Esophagus squamous epithelium (tissue), 5 donors: ENCODE measurements at places on chromosomes 6 and 20.

- DNase-seq: no peak
These were observed 13.3 kb downstream of the FHL5 start for GRCh38 chr6:96576221-96576620.

GRCh38 chr6:15325540-15325955, 79.7 kb downstream of the JARID2 start:
- no peak for DNase-seq

DNA sequence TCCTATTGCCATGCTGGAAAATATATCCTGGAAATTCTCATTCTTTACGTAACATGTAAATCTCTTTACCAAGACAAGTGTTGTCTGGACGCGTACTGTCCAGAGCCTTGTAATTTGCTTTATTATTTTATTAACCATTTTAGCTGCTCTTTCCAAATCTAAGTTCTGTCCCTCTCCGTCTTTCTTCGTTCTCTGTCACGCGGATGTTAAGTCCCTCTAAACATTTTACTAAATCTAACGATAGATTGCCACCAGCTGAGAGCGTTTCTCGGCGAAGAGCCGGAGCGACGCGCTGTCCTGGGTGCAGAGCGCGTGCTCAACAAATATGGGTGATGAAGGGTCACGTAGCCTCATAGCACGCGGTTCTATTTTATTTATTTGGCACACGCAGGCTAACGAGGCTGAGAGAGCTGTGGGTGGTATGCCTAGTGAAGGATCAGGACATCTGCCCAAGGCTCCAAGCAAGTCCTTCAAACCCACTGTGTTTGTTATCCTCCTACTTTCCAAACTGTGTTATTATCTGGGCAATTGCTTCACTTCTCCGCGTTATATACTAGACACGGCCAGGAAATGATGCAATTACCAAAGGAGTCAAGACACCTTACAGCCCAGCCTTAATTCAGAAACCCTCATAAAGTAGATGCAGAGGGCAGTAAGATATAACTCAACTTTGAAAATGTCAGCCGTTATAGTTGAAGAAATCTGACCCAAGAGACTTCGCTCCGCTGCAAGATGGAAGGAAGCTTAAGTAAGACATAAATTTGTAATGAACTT, 10.0 kb upstream of the NCOA7 start:
- DNase-seq: no peak

- DNase-seq: no peak
These were observed 693.1 kb downstream of the UTRN start for GRCh38 chr6:144978208-144978607.

DNA sequence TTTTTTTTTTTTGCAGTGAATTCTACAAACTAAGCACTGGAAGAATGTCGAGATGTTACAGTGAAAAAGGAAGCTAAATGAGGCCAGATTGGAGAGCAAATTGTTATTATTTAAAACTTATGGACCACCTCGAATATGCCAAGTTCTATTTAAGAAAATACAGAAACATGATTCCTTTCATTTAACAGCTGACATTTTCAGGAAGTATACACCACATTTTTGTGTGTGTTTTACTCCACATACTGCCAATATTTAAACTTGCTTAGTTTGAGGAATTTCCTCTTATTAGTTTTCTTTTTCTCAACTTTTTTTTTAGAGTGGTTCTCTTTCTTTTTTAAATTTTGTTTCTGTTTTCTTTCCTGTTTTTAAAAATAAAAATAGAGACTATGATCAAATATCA, 37.0 kb upstream of the GCLC start:
- DNase-seq: no peak

- DNase-seq: no peak
These were observed 174.8 kb downstream of the IBTK start for GRCh38 chr6:82072751-82073150.

DNA sequence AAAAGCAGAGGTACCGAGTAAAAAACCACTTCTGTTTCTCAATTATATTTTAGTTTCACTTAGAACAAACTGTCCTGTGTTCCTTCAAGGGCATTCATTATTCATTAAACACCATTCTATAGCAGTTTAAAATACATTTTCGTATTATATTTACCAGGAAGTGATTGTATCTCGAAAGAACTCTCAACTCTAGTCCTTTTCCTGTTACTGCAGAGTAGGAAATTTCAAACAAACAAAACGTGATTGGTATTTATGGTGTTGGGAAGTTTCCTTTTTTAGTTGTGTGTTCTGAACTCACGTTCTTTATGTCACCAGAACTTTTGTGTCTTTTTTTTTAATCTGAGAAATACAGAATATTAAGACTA, 139.5 kb upstream of the BTBD3 start:
- DNase-seq: no peak

DNA sequence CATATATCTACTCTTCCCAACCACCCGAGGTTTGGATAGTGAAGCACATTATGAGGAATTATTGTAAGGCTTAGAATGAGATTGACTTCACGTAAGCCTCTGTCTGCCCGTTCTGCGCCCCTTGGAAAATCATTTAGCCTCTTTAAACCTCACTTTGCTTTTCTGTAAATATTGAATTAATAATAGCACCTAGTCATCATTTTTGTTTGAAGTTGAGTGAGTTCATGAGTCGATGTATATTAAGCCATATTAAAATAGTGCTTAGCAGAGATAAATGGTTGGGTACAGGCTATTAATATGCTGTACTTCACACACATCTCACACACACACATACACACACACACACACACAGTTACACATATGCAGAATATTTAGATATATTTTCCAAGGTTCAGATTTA, 344.8 kb upstream of the EYS start:
- DNase-seq: no peak

GRCh38 chr6:168724669-168725570, 283.9 kb downstream of the SMOC2 start:
- DNase-seq: no peak

GRCh38 chr6:150932996-150933395, 67.5 kb downstream of the MTHFD1L start:
- DNase-seq: no peak

- DNase-seq: no peak
These were observed 138.0 kb downstream of the OPN5 start for GRCh38 chr6:47919875-47920274.

- no peak for DNase-seq
These were observed 49.8 kb downstream of the SCGN start for GRCh38 chr6:25701807-25702206.

- no peak for DNase-seq
These were observed 134.8 kb upstream of the FOXA2 start for GRCh38 chr20:22719167-22719591.

DNA sequence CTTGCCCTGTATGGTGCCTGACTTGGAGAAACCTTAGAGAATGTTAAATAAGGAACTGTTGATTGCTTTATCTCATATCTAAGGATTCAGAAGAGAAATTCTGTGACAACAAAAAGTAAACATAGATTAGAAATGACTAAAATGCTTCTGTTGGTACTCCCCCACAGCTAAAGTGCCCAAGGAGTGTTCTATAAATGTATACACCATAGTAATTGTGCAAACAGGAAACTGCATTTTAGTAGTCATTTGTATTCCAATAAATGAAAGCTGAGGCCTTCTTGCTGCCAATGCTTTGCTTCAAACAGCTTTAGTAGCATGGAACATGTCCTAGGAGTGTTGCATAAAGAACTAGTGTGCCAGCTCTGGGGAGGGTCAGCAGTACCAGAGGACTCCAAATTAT, 343.7 kb upstream of the IRAK1BP1 start:
- no peak for DNase-seq

DNA sequence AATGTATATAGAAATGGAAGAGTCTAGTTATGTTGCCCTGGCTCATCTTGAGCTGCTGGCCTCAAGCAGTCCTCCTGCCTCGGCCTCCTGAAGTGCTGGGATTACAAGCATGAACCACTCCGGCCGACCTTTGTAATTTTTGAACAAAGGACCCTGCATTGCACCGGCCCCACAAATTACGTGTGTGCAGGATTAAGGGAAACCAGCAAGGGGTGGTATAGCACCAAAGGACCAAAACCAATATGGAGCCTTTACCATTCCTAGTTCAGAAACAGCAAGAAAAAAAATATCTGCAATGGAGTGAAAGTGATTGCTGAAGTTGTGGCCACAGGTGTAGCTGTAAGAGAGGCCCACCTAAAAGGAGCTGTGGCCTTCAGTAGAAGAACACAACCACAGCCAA, 8.2 kb upstream of the TRERF1 start:
- DNase-seq: no peak

- no peak for DNase-seq
These were observed 703.4 kb downstream of the EPHA7 start for GRCh38 chr6:92715991-92716390.

GRCh38 chr6:12335717-12336116, 45.6 kb downstream of the EDN1 start:
- no peak for DNase-seq

GRCh38 chr6:104952911-104953399, 4.0 kb upstream of the LIN28B start:
- no peak for DNase-seq

GRCh38 chr6:126824226-126824625, 294.2 kb upstream of the RSPO3 start:
- no peak for DNase-seq

DNA sequence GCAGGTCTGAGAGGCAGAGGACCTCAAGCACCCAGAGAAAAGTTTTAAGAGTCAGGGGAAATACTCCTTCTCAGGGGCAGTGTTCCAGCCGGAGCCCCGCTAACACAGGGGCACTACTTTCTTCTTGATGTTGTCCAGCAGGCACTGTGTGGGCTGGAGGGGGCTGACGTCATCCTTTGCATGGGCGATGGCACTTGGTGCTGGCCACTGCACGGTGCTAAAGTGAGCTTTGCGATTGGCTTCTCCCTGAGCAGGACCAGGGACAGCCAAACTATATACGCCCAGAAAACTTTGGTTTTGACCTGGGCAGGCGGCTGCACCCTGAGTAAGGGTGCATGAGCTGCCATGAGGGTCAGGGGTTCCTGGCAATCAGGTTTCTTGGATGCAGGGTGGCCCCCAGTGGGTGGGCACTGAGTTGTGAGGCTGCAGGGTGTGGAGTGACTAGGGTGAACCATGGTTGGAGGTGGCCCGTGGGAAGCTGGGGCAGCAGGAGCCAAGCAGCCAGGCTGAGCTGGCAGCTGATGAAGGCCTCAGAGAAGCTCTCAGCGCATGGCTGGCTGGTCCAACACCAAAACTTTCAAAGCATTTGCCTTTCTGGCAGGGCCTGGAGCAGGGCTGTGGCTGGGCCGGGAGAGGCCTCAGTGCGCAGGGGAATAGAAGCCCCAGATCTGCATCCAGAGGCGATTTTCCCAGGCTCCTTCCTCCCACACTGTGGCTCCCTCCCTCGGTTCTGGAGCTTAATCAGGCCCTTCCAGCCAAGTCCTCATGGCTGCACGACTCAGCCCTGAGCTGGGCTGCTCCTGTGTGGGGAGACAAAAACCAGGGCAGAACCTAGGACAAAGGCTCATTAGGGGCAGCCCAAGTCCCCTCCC, 18.3 kb downstream of the MRPS18A start:
- no peak for DNase-seq
